CD8-positive, alpha-beta memory T cell (primary cell): ENCODE measurements at places on chromosomes 2 and 18. TPM values are rescaled to one million over a fixed set of nuclear protein-coding genes. Genes with fewer than 3 reads are reported as not detected.

- no peaks in the 10 kb centered on the region for H3K36me3 ChIP-seq
- no peaks in the 10 kb centered on the region for H3K27me3 ChIP-seq
- no peak overlapping the region for H3K4me3 ChIP-seq
- no peak overlapping the region for H3K27ac ChIP-seq
Observed at GRCh38 chr2:110659248-110659647, 18.6 kb downstream of the BUB1 start.

DNA sequence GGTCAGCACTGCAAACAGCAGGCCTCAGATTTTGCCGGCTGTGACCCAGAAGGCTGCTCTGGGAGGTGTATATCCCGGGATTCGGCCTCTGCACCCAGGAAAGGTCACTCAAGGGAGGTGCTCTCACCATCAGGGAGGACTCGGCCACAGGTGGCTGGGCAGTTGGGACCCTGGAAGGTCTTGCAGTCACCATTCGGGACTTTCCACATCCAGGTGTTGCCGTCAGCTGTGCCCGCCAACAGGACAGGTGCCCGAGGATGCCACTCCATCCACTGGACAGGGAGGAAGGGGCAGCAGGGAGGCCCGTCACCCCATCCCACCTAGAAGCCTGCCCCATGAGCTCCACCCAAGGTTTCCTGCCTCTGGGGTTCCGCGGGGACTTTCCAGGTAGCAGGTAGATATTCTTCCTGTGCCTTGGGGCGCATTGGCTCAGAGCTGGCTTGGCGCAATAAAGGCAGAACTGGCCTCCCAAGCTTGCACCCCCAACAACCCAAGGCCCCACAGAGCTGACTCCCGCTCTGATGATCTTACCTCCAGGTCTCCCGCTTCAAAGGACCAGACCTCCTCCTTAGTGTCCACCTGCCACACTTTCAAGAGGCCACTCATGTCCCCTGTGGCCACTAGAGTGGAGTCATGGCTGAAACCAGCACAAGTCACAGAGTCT, 3.5 kb downstream of the AAMP start:
- H3K36me3 ChIP-seq = peaks cover 25% of the 10 kb centered on the region
- H3K4me1 ChIP-seq = peaks cover 15% of the 10 kb centered on the region
- DNase-seq = no peak
- H3K27me3 ChIP-seq = no peaks in the 10 kb centered on the region

- no peak overlapping the region for H3K27ac ChIP-seq
- no peak overlapping the region for H3K4me3 ChIP-seq
- H3K36me3 ChIP-seq = no peaks in the 10 kb centered on the region
- H3K27me3 ChIP-seq = no peaks in the 10 kb centered on the region
Observed at GRCh38 chr2:44542520-44542919, 180.8 kb downstream of the CAMKMT start.

DNA sequence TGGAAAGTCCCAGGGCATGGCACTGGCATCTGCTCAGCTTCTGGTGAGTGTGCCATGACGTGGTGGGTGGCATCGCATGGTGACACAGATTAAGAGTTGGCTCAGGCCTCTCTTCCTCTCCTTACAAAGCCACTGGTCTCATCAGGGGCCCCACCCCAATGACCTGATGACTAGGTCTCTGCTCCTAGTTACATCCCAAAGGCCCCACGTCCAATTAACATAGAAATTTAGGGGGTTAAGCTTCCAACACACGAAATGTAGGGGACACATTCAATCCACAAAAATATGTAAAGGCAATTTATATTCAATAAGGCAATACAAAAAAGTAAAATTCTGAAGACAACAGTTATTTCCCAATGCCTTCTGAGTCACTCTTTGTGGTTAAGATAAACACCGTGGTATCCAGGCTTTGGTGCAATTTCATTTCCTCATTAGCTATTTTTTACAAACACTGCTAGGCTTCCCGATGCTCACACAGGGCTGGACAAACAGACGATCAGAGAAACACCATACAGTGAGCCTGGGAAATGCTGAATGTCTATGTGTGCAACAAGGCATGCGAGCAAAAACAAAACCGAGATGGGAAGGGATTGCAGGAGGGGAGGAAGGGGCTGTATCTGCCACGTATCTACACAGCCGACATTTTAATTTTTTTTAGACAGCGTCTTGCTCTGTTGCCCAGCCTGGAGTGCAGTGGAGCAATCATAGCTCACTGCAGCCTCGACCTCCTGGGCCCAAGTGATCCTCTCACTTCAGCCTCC, 67.2 kb downstream of the MBP start:
- no peak overlapping the region for H3K4me3 ChIP-seq
- H3K27me3 ChIP-seq = no peaks in the 10 kb centered on the region
- peaks cover 100% of the 10 kb centered on the region for H3K4me1 ChIP-seq
- DNase-seq = no peak

GRCh38 chr2:95323347-95324155, 26.4 kb downstream of the KCNIP3 start:
- no peaks in the 10 kb centered on the region for H3K27me3 ChIP-seq
- H3K4me1 ChIP-seq = no peaks in the 10 kb centered on the region
- H3K36me3 ChIP-seq = no peaks in the 10 kb centered on the region

WNT10A gene
- total RNA-seq = 1.0 TPM

SERPINB10 gene
- not detected for total RNA-seq

SLC38A11 gene
- total RNA-seq = not detected
